ENCODE measurements at places on chromosomes 11 and 22.
A peak's percentile ranks its signal among the peaks of the same experiment; 100 is the strongest.

- peak; percentile 82 for DNase-seq
Measured at GRCh38 chr22:46542011-46542985, 4.9 kb upstream of the CELSR1 start.

GRCh38 chr11:27608951-27609350, 91.3 kb downstream of the BDNF start:
- no peak for DNase-seq

DNA sequence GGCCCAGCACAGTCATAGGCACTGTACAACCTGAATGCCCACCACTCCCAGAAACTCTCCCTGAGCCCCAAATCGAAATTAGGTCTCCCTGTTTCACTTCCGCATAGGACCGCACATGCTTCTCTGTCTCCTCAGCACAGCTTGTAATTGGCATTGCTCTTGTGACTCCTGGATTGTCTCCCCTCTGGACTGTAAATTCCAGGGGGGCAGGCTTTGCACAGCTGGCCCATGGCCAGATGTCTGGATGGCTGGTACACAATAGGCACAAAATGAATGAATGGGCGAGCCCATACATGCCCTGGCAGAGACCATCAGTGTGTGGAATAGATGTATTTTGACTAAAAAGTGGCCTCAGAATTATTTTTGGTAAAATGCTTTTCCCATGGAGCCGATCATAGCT, 63.3 kb upstream of the PHF21B start:
- no peak for DNase-seq

DNA sequence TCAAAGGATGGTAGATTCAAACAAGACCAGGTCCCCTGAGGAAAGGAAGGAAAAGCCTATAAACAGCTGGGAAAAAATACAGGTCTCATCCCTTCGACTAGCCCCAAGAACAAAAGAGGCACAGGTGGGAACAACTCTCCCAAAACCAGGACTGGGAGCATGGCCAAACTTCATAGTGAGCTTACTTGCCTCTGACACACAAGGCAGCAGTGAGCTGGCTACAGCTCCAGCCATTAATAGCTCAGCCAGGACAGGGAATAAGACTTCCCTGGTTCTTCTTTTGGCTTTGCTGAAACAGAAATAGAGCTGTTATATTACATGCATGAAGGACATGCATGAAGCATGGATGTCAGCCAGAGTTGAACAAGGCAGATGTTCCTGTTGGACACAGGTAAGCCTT, at the start of gene OR10A2:
TSS of gene OR10A2 (plus strand) at position 97 of the 400 bp plus-strand sequence. CDS start 6,698 bp downstream, outside the sequence.
- DNase-seq: no peak

DNA sequence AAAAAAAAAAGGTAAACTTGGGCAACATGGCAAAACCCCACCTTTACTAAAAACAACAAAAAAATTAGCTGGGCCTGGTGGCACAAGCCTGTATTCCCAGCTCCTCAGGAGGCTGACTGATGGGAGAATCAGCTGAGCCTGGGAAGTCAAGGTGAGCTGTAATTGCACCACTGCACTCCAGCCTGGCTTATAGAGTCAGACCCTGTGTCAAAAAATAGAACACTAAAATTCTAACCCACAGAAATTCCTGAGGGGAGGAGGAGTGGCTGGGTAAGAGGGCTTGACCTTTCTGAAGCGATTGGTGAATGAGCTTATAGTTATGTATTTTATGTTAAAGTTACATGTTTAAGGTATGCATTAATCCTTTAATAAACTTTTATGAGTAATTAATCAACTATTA, 53.3 kb downstream of the FAT3 start:
- no peak for DNase-seq

DNA sequence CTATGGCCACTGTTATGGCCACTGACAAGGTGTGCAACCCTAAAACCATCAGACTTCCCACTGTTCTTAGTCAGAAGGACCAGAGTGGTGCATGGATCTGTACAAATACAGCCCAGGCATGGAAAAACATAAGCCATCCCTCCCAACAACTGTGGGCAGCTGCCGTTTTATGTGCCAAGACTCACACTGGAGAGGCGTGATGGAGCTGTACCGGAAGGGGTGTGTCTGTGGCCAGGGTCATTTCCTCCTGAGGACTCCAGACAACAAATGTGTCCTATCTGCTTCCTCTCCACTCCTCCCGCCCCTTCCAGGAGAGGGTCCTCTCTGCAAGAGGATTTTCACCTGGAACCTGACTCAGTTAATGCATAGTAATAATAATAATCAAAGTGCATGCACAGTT, 29.5 kb downstream of the KCNJ1 start:
- DNase-seq: no peak

DNA sequence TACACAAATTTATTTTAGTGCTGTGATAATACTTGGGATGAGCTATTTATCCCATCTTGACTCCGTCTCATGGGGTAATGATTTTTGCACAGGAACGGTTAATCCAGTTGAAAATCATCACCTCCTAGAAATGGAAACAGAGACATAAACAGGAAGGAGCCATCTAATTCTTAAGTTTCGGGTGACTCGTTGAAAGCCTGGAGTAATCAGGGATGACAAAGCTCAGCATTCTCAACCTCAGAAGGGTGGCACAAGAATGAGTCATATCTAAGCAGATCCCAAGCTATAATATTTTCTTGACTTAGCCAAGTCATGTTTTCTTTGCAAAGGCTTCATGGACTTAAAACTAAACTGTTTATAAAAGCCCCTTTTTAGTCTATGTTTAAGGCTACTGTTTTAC, 280.8 kb upstream of the CCDC90B start:
- no peak for DNase-seq

DNA sequence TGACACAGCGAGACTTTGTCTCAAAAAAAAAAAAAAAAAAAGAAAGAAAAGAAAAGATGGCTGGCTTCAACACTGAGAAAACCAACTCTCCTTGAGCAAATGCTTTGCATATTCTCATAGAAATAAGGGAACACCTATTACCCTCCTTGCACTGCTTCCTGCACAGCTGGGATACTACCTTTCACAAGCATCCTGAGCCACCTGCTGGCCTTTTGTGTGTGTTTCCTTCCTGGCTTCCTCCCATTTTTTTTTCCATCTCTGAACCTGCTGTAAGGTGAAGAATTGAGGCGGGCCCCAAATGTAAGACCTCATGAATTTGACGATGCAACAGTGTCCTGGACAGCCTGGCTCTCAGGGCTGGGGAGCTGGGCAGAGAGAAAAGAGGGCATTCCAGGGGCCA, 1.9 kb upstream of the RFPL3 start:
- no peak for DNase-seq

DNA sequence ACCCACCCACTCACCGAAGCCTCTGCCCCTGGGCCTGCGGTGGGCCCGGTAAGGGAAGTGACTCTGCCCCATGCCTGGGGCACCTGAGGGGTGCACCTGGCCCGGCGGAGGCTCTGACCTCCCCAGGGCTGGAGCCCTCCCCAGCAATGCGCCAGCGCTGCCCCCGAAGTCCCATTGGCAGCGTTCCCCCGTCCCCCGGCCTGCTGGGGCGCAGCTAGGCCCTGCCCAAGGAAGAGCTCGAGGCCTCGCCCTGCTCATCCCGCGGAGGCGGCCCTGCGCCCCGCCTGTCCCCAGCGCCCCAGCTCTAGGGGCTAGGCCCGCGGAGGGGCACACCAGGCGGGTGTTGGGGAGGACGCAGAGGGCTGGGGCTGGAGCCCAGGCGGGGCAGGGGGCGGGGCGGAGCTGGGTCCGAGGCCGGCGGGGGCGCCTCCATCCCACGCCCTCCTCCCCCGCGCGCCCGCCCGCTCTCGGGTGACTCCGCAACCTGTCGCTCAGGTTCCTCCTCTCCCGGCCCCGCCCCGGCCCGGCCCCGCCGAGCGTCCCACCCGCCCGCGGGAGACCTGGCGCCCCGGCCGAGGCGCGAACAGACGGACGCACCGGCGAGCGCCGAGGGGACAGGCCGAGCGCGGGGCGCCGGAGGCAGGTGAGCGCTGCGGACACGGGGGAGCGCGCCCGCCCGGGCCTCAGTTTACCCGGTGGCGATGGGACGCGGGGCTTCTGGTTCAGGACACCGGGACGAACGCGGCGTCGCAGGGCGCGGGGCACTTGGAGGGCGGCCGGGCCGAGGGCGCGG, at the start of gene EPS8L2:
TSS of gene EPS8L2 (plus strand) at position 586 of the 793 bp plus-strand sequence. CDS start 3,177 bp downstream, outside the sequence.
- peak; percentile 69 for DNase-seq

- peak; percentile 64 for DNase-seq
Measured at GRCh38 chr22:24996420-24996952, 44.0 kb downstream of the KIAA1671 start.
